Thoracic aorta (tissue), 2 donors: ENCODE measurements at places on chromosomes 16 and 17.

DNA sequence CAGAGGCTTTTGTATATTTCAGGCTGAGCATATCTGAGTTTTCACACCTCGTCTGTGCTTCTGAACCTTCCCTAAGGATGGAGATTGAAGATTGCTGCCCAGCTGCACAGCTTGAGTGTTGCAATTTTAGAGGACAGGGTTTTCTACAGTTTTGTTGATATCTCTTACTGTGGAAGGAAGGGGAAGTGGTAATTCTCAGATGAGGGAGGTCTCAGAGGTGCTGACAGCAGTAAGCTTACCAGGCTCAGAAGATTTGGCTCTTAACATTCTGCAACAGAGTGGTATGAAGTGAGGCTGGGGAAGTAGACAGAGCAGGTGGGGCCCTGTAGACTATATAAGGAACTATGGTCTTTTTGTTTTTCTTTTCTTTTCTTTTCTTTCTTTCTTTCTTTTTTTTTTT, 45.8 kb upstream of the ARHGAP17 start:
- no peak for DNase-seq

GRCh38 chr17:41738801-41739112, 4.3 kb upstream of the HAP1 start:
- no peak for DNase-seq

DNA sequence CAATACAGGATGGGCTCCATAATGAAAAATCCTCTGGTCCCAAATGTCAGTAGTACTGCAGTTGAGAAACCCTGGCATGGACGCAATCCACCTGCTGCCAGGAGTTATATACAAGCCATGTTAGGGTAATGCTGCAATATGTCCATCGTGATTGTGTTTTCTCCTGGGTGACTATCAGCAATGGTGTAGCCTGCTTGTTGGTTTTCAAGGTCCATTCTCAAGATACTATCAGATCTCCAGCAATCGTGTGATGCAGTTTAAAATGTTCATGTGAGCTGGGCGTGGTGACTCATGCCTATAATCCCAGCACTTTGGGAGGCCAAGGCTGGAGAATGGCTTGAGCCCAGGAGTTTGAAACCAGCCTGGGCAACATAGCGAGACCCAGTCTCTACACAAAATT, 24.0 kb downstream of the ABCC1 start:
- no peak for DNase-seq

DNA sequence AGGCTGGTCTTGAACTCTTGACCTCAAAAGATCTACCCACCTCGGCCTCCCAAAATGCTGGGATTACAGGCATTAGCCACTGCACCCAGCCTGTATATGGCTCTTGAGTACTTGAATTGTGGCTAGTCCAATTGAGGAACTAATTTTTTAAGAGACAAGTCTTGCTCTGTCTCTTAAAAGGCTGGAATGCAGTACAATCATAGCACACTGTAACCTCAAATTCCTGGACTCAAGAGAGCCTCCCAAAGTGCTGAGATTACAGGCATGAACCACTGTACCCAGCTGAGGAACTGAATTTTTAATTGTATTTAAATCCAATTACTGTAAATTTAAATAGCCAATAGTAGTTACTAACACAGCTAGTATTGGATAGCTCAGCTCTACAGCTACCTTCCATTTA, 50.6 kb downstream of the MED13 start:
- DNase-seq: no peak
